Mesothelial cell of epicardium (in vitro differentiated cells): ENCODE measurements at places on chromosomes 4 and X. TPM values are rescaled to one million over a fixed set of nuclear protein-coding genes. Genes with fewer than 3 reads are reported as not detected.

GRCh38 chr4:58191109-58191508 lies 1080.9 kb upstream of the IGFBP7 start:
- no peak for DNase-seq

- no peak for DNase-seq
Observed at GRCh38 chrX:8304668-8305067, 133.6 kb upstream of the VCX2 start.

The TMPRSS11B gene
- not detected in 3 replicates for total RNA-seq

The NPY2R gene
- total RNA-seq: 0.09 TPM in 1 of 3 replicates, not detected in the others

DNA sequence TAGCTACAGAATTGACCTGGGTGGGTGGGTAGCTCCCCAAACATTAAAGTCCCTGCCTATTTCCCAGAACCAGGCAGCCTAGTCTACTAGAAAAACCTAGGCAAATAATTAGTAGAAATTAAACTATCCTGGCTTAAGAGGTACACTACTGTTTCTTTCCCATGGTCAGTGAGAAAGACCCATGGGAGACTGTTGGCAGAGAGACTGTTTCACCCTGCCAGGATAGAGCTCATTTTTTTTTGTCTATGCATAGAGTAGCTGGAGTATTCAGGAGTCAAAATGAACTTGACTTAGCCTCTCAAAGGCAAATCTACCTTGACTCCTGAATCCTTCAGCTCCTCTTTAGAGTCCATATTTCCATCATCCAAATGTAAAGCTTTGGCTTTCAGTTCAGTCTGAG lies 107.0 kb upstream of the AR start:
- DNase-seq: no peak

DNA sequence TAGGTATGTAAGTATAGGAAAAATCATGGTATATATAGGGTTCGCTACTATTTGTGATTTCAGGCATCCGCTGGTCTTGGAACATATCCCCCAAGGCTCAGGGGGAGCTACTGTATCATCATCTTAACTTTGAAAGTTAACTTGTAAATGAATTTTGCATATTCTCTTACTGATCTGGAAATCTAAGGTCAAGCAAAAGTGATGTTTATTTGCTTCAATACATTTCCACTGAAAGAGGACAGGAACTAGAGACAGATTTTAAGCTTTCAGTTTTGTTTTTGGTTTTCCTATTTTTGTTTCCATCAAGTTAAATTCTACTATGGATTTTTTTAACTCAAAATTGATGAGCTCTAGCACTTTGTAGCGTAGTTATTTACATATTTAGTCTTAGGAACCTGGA lies 56.2 kb downstream of the NAF1 start:
- DNase-seq: no peak
